M059J (cell line): ENCODE measurements at places on chromosomes 16 and 17.
A peak's percentile ranks its signal among the peaks of the same experiment; 100 is the strongest.

DNA sequence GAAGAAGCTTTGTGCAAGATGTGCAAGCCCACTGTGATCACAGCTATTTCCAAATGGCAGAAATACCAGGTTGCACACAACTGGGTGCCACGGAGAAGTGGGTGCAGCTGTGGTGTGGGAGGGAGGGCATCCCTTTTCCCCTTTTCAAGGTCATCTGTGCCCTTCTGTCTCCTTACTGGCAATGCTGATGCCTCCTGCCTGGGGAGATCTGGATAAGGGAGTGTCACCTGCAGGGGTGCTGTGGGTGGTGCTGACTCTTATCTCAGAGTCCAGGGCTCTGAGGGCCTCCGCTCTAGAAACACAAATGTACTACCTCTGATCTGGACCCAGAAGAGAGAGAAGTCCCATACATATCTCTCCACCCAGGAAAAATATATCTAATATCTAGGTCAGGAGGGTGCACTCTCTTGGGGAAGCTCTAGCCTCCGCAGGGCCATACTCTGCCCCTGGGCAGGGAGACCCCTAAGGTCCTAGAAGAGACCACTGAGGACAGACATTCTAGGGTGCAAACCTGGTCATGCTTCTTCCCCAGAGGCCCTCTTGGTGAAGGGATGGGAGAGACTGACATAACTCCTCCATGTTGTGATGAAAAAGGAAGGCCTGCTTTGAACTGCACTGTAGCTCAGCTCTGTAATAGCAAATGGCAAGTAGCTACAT is 18.5 kb downstream of the NPRL3 start:
- no peak for DNase-seq

GRCh38 chr17:76054112-76054476 is 18.2 kb downstream of the SRP68 start:
- peak; percentile 55 for DNase-seq

DNA sequence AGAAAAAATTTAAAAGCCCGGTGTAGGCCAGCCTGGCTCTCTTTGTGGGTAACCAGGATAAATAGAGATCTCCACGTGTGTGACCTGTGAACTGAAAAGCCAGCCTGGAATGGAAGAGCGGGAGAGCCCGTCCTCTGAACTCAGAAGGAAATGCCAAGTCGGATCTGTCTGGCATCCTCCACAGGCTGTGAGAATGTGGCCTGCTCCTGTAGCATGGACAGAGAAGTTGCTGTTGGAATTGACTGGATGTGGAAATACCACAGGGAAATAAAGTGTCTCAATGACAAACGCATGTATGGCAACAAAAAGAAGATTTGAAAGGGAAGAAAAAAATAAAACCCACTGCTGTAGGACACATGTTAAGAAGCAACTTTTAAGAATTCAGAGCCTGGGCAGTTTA is 6.7 kb downstream of the KLHL36 start:
- DNase-seq, result no peak

DNA sequence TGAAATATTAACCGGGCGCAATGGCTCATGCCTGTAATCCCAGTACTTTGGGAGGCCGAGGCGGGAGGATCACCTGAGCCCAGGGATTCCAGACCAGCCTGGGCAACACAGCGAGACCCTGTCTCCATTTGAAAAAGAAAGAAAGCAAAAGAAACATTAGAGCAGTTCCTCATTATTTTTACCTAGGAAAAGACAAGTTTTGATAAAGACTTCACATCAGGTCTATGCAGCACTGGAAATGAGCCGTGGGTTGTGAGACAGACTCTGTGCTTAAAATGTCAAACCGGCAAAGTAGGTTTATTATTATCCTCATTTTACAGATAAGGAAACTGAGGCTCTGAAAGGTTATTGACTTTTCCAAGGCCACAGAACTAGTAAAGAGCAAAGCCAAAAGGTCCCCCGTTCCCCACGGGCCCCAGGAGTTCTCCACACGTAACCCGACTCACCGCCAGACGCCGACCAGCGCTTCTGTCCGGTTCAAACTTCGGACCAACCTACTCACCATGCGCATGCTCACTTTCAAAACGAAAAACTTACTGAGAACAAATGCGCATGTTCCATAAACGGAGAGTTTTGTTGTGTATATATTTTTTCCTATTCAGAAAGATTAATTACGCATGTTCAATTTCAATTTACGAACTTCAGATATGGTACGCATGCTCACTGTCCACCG is 356 bp downstream of the TUBD1 start:
- DNase-seq, result no peak

DNA sequence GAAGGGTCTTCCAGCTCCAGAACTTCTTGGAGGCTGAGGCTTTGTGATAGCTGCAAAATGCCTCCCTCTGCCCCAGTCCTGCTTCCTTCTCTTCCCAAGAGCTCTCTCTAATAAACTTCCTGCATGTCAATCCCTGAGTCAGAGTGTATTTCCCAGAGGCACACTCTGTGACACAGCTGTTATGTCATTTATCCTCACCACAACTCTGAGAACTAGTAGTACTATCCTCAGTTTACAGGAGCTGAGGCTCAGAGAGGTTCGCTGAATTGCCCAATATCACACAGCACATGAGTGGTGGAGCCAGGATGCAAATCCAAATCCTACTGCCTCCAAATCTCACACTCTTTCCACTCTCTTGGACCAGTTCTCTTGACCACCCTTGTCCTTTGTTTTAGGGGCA is 20.0 kb downstream of the UNC45B start:
- peak; percentile 79 for DNase-seq

DNA sequence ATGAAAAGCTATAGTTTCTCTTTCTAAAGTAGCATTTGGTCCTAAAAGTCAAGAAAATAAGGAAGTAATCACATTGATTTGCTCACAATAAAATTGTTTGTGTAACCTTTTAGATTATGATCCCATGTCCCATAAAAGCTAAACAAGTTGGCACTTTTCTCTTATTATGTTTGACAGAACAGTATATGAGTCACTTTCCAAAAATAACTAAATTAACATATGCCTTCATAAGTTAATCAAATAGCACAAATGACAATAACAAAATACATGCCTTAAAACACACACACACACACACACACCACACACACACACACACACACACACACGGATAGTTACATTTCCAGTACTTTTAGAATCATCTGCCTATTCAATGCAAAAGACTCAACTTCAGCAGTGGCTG is 2.8 kb downstream of the MED13 start:
- DNase-seq, result peak; percentile 12

GRCh38 chr16:58158725-58159124 is 29.5 kb upstream of the CFAP20 start:
- no peak for DNase-seq

GRCh38 chr17:6471531-6472465 is 27.5 kb downstream of the PIMREG start:
- DNase-seq, result peak; percentile 96

- peak; percentile 88 for DNase-seq
Measured at GRCh38 chr16:81703177-81704155, 75.6 kb upstream of the PLCG2 start.

DNA sequence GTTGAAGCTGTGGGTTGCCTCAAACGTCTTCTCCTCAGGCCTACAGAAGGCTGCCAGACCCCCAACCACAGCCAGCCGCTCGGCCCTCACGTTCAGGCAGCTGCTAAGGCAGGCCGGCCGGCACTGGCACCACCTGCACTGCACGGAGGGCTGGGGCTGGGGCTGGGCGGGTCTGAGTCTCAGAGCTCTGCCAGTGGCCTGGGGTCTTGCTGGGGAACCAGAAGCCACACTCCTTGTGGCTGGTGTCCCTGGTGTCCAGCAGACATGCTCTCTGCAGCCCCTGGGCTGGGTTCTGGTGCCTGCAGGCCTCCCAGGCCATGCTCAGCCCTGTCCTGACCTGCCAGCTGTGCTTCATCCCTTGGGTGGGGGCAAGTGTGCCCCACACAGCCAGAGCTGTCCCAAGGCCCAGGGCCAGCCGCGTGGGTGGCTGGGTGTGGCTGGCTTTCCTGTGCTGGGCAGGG is 42.0 kb downstream of the BAHCC1 start:
- no peak for DNase-seq

DNA sequence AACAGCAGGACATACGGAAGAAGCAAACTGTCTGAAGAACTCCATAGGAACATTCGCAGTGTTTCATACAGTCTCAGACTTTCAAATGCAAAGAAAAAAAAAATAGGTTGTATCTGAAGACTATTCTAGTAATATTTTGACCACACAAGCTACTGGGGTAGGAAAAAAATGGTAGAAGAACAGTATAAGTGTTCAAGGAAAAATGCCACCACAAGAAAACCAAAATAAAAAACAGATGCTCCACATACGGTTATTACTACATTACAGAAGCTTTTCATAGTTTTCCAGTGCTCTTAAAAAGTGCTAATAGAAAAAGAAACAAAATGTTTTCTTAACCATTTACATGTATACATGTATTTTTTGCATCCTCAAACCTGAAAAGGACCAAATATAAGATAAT is 3.7 kb downstream of the NCOR1 start:
- no peak for DNase-seq

GRCh38 chr16:88631920-88632586 is 6.3 kb upstream of the IL17C start:
- no peak for DNase-seq

DNA sequence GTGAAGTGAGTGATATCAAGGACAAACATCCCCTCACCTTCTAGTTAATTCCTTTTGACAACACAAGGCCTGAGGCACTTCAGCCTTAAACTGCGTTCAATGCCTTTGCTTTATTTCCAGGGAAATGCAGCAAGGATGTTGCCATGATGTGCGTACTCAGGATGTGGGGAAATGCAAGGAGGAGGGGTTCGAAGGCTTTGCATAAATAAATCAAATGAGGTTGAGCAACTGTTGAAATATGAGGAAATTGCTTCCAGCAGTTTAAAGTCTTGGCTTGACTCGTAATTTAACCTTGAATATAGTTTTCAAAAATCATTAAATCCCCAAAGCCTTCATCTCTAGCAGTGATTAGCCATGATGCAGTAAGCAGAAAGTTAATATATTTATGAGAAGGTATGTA is 81.8 kb upstream of the CCL2 start:
- DNase-seq, result peak; percentile 58

DNA sequence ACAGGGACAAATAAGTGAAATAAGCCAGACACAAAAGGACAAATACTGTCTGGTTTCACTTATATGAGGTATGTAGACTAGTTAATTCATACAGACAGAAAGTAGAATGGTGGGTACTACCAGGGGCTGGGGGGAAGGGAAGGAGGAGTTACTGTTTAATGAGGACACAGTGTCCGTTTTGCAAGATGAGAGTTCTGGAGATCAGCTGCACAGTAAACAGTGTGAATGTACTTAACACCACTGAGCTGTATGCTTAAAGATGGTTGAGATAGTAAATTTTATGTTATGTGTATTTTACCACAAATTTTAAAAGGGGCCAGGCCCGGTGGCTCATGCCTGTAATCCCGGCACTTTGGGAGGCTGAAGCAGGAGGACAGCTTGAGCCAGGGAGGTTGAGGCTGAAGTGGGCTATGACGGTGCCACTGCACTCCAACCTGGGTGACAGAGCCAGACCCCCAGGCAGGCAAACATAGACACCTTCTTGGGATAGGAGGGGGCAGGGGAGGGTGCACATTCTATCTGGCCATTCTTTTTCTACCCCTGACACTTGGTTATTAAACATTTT is 23.5 kb downstream of the LRRC75A start:
- no peak for DNase-seq

- DNase-seq, result peak; percentile 40
Measured at GRCh38 chr17:17313350-17313991, 10.3 kb downstream of the NT5M start.

- DNase-seq, result peak; percentile 87
Measured at GRCh38 chr17:4953451-4953961, 2.6 kb downstream of the ENO3 start.

- DNase-seq, result peak; percentile 56
Measured at GRCh38 chr16:84832488-84833143, 12.8 kb downstream of the CRISPLD2 start.

- peak; percentile 68 for DNase-seq
Measured at GRCh38 chr16:65125871-65126270, 4.0 kb upstream of the CDH11 start.

DNA sequence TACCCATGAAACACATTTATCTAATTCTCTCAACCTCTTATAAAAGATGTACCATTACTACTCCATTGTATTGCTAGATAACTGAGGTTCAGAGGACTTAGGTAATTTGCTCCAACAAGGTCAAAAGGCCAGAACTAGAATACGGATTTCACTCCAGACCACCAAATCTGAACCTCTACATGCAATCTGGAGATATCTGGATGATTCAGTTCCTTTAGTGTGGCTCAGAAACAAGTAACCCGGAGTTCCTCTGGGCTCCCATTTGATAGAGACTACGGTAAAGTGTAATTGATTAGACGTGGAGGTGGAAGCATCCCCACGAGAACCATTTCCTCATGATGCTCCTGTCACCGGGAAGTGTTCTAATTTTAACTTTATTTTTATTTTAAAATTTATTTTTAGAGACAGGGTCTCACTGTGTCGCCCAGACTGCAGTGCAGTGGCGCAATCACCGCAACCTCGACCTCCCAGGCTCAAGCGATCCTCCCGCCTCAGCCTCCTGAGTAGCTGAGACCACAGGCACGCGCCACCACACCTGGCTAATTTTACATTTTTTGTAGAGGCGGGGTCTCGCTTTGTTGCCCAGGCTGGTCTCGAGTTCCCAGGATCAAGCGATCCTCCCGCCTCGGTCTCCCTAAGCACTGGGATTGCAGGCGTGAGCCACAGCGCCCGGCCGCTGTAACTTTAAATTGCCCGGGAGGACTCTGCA is 608 bp upstream of the COX10 start:
- no peak for DNase-seq

GRCh38 chr17:66466840-66467367 is 164.5 kb downstream of the PRKCA start:
- DNase-seq, result peak; percentile 98

GRCh38 chr17:42541041-42541833 is 5.2 kb downstream of the NAGLU start:
- peak; percentile 64 for DNase-seq

DNA sequence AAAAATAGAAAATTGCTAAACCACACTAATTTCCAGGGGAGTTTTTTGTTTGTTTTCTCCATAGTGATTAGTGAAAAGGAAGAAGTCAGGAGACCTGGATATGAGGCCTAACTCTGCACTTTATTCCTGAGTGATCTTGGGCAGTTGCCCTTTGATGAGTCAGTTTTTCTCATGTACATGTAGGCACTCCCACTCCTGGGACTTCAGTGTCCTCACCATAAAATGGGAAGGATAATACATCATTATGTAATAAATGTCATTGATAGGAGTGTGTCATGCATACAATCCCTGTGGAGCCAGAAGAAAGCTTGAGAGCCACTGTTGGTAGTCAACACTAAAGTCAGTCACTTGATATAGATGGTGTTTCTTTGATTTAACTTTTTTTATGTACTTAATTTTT is 32.5 kb downstream of the WIPF2 start:
- peak; percentile 96 for DNase-seq

- DNase-seq, result peak; percentile 93
Measured at GRCh38 chr16:22386976-22387375, 12.6 kb upstream of the CDR2 start.

- DNase-seq, result peak; percentile 70
Measured at GRCh38 chr17:73304971-73305812, 6.6 kb downstream of the CDC42EP4 start.

DNA sequence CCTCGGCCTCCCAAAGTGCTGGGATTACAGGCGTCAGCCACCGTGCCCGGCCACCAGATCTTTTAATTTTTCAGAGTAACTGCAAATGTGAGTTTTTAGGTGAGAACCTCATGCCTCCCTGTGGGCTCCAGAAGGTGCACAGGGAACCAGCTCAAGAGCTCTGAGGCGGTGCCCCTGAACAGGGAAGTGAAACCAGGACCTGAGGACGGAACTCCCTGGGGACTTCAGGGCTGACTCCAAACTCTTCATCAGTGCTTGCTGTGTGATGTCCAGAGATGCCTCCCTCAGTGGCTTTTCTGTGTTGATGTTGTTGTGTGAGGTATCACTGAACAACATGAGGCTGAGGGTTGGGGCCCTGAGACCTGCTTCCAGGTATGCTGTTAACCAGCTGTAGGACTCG is 23.8 kb downstream of the SLC12A3 start:
- DNase-seq, result no peak
